ENCODE measurements at places on chromosomes 6 and 20.

DNA sequence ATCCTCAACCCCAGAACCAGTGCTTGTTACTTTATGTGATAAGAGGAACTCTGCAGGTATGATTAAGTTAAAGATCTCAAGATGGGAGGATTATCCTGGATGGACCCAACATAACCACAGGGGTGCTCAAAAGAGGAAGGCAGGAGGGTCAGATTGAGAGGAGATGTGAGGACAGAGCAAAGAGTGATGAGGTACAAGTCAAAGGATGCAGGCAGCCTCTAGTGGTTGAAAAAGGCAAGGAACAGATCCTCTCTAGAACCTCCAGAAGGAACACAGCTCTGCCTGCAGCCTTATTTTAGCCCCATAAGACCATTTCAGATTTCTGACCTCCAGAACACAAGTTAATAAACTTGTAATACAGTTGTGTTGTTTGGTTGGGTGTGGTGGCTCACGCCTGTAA lies 41.2 kb downstream of the PDSS2 start:
- no peak for DNase-seq

GRCh38 chr6:26045065-26045927 lies 41.9 kb upstream of the HFE start:
- no peak for DNase-seq

GRCh38 chr6:152916035-152916434 lies 66.8 kb downstream of the FBXO5 start:
- no peak for DNase-seq

DNA sequence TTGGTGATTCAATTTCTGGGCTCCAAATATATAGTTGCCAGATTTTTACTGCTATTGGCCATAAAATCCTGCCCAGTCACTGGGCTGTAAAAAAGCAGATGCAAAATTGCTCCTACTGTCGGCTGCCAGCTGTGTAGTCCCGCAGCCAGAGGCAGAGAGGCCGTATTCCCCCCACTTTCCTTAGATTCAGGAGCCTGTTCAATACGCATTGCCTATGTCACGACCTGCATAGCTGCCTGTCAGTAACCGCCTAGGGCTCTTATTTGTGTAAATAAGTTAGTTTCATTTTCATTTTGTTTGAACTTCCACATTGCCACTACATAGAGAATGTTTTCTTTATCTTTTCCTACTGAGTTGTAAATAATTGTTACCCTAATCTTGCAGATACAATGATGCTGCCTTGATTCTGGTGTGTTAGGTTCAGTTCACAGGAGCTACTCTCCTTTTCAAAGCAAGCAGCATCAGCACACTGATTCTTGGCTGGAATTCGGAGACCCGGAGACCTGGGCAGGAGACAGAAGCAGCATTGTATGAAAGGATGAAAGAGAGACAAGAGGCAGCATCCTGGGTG lies 46.0 kb upstream of the UST start:
- DNase-seq: no peak

DNA sequence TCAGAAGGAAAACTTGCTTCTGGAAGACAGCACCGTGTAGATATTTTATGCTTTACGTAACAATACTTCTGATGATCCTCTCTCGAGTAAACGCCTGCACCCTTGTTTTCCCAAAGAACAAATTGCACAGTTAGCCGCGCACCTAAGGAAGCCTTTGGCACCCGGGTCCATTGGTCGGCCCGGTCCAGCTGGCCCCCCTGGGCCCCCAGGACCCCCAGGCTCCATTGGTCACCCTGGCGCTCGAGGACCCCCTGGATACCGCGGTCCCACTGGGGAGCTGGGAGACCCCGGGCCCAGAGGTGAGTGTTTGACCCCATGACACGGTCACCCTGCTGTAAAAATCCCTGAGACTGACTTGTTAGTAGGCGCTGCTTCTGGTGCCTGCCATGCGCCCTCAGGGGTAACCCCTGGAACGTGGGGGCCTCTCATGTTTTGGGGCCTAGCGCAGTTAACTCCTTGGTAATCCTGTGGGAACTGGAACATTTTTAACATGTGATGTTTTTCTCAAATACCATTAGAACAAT lies 20.2 kb downstream of the COL9A3 start:
- no peak for DNase-seq

DNA sequence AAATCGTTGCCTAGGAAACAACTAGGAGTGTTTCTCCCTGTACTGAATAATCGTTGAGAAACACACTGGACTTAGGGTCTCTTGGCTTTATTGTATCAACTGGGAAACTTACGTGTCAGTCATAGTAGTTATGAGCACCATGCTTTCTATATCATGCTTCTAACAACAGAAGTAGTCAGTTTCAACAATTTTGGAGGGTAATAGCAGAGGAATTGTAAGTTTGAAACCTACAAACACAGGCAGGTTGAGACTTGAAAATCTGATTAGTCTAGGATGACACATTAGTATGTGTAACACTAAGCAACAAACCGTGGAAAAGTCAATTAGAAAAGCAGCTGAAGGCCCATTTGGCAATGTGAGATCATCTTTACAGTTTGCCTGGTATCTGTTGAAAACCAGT lies 43.9 kb upstream of the FABP7 start:
- DNase-seq: no peak

- DNase-seq: no peak
Measured at GRCh38 chr20:50340541-50340940, 149.9 kb downstream of the CEBPB start.

- no peak for DNase-seq
Measured at GRCh38 chr6:78243519-78243918, 590.7 kb downstream of the MEI4 start.

DNA sequence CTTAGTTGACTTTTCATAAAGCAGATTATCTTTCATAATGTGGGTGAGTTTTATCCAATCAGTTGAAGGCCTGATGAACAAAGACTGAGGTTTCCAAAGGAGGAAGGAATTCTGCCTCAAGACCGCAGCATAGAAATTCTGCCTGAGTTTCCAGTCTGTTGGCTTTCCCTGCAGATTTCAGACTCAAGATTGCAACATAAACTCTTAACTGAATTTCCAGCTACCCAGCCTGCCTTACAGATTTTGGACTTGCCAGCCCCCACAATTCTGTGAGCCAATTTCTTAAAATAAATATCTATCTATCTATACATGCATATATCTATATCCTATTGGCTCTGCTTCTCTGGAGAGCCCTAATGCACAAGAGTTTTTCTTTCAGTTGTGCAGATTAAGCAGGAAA lies 57.3 kb upstream of the SMLR1 start:
- no peak for DNase-seq

DNA sequence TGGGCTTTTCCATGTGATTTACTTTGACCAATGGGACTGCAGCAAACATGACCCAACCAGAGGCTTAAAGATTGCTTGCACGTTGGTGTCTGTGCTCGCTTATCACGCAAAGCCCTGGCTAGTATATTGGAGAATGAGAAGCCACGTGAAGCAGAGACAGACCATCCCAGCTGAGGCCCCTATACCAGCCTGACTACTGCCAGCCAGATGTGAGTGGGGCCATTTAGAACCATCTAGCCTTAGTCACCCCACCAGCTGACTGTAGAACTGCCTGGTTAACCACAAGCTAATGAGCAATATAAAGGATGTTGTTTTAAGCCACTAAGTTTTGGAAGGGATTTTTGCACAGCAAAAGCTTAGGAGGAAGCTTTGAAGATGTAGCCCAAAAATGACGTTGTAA lies 74.5 kb downstream of the MACROD2 start:
- no peak for DNase-seq

DNA sequence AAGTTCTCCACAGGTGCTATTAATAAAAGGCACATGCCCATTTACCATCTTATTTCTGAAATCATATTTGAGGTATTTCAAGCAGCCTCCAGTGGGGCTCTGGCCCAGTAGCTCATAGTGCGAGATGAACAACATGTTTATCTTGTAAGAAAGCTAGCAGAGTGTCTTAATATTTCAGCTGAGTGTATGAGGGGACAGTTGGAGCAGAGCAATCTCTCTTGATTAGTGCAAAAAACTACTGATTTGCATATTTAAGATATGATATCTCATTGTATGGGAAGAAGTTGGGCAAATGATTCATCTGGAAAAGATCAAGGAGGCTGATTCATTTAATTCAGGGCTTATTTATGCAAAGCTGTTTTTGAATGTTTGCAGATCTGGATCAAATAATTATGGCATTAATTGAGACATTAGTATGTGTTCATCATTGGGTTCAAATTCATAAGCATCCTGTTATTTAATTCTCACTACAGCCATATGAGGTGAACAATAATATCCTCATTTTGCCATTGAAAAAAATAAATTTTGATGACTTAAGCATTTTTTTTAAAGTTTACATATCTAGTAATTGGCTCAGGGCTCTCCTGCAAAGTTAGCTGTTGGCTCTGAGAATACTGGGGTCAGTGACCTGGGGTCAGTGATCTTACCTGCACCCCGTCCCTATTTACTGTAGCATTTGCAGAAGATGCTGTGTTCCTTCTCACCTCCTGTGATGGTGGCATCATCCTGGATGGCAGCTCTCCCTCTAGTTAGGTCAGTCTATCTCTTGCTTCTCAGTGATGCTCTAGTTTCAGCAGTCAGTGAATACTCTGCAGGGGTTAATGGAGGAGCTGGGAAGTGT lies 24.1 kb upstream of the GCLC start:
- DNase-seq: no peak

GRCh38 chr20:46268662-46269061 lies 39.6 kb downstream of the CDH22 start:
- DNase-seq: no peak

DNA sequence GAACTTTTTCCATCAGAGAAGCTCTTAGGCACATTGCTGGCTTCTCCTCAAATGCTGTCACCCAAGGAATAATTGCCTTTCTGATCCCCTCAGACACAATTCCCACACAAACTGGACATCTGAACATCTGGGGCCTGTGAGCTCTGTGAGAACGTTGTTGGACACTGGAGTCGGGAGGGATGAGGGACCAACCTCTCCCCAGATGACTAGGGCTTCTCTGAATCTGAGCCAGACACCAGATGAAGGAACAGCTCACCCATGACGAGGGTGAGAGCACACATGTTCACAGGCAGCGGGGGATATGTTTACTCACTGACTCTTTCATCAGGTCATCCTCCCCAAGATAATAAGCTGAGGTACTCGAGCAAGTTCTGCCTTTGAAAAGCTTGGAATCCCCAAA lies 283.9 kb upstream of the SUPT3H start:
- DNase-seq: no peak

DNA sequence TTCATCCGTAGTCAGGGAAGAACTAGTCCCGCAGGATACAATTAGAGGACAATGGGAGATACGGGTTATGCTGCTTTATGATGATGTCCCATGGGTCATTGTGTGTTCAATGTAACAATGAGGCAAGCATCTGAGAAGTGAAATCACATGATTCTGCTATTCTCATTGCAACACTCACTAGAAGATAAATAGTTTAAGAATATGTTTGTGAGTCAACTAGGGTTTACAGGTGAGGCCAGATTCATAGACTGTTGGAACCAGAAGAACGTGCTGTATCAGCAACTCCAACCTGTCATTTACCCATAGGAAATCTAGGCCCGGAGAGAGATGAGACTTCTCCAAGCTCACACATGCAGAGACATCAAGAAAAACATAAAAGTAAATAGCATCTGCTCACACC lies 80.8 kb downstream of the SCML4 start:
- DNase-seq: no peak

- no peak for DNase-seq
Measured at GRCh38 chr20:17571153-17571527, 1.3 kb downstream of the DSTN start.

GRCh38 chr6:53662457-53662856 lies 3.1 kb downstream of the KLHL31 start:
- no peak for DNase-seq

- no peak for DNase-seq
Measured at GRCh38 chr6:22020299-22021003, 276.4 kb downstream of the PRL start.

- DNase-seq: no peak
Measured at GRCh38 chr20:34541264-34541901, 17.1 kb upstream of the MAP1LC3A start.

GRCh38 chr6:118102401-118102800 lies 195.3 kb downstream of the SLC35F1 start:
- no peak for DNase-seq

GRCh38 chr20:56362833-56363413 lies 4.1 kb downstream of the FAM210B start:
- DNase-seq: no peak

- no peak for DNase-seq
Measured at GRCh38 chr6:80608881-80609280, 502.4 kb downstream of the BCKDHB start.

- DNase-seq: peak; percentile 78
Measured at GRCh38 chr6:29887819-29888776, 54.2 kb upstream of the HLA-A start.

GRCh38 chr20:14235355-14235754 lies 102.1 kb downstream of the FLRT3 start:
- DNase-seq: no peak

DNA sequence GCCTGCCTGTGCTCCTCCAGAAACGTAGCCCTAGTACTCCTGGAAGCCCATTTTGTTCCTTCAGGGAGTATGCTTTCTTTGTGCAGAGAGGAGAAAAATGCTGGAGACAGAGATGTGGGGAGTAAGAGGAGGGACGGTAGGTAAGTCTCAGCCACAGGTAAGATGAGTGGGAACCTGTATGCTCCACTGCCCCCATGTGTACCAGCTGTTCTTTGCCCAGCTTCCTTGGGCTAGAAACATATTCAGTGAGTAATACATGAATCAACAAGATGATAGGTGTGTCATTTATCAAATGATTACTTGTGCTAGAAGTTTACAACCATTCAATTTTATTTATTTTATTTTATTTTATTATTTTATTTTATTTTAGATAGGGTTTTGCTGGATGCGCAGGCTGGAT lies 13.6 kb upstream of the CEP85L start:
- DNase-seq: no peak

GRCh38 chr6:117018771-117019170 lies 141.7 kb downstream of the RFX6 start:
- no peak for DNase-seq

Measured in stimulated activated CD8-positive, alpha-beta memory T cell treated with anti-CD3 and anti-CD28 coated beads, Interleukin-4, amount 100 ng/mL, for 1 hour (primary cell).